ENCODE measurements at places on chromosomes 1 and 21.

DNA sequence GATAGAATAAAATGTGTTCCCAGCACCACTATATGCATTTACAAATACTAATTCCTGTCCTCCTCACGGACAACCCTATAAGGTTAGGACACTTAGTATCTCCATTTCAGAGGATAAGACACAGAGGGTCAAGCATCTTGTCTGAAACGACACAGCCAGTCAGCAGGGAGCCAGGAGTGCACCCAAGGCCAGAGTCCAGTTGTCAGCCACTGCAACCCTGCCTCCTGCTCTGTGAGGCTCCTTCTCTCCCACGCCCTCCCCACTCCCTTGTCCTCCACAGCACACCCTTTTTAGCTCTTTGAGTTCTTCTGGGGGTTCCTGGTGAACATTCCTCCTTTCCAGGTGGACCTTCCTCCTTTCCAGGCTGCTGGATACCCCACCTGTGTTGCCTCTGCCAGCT lies 119.0 kb upstream of the TNR start:
- DNase-seq = no peak

GRCh38 chr1:22646384-22646783 lies 3.0 kb downstream of the C1QC start:
- no peak for DNase-seq

- DNase-seq = no peak
Measured at GRCh38 chr1:156498432-156499193, 2.0 kb downstream of the MEF2D start.

DNA sequence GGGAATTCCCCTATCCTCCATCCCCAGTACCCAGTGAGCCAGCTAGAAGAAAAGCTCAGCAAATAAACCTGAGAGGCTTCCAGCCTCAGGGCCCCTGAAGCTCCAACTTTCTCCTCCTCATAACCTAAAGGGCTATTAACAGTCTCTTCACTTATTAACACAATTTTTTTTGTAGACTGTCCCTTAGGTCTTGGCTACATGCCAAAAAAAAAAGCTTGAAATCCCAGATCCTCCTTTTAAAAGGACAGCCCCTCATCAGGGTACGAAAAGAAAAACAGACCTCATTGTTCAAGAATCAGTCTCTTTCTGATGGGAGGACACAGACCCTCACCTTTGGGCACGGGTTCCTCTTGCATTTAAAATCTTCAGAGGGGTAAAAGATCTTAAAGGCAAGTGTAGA lies 72.8 kb upstream of the CD1D start:
- no peak for DNase-seq

- DNase-seq = no peak
Measured at GRCh38 chr1:145908653-145909052, 1.2 kb downstream of the ITGA10 start.

DNA sequence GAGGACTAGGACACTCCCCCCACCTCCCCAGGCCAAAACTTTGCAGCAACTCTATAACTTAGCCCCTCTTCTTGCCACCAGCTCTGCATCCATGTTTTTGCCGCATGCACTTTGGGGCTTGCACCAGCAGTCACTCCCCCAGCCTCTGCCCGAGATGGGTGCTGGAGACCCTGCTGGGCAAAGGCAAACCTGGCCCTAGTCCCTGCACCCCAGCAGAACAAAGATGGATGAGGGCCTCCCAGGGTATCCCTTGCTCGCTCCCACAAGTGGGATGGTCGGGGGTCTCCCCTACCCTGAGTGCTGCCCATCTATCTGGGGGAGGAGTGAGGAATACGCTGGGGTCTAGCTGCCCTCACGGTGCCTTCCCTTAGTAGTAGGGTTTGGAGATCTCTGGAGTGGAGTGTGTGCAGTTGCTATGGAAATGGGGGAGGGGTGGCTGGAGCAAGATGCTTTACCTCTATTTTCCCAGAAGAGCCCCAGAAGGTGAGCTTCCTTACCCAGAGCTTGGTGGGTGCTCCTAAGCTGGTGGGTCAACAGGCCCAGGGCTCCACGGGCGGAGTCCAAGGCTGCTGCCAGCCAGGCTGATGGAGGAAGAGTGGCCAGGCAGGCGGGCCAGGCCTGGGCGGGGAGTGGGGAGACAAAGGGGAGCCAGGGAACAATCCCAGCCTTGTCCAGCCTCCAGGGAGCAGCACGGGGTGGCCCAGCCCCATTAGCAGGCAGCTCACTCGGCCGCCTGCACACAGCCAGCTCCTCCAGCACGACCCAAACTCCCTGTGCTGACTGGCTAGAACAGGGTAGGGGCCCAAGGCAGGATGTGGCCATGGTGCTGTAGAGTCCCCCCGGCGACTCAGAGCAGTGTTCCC lies at the start of gene PAQR6:
TSS of gene PAQR6 (minus strand) at position 597 of the 863 bp plus-strand sequence. CDS start 1,325 bp downstream, outside the sequence.
- no peak for DNase-seq

DNA sequence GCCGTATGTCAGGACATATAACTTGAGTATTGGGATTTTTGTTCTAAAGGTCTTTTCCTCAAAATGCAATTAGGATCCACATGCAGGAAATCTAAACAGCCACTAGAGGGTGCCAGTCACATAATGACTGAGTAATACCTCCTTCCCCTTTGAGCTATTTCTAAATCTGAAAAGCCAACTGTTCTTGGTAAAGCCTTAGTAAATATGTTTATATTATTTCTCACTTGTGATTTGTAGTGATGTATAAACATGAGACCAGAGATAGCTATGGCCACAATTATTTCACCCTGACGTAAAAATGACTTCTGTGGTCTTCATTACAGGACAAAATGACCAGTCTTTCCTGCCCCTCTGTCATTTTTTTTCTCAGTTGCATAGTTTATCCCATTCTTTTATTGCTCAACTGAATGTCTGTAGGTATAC lies 41.0 kb upstream of the DR1 start:
- peak; percentile 60 for DNase-seq

DNA sequence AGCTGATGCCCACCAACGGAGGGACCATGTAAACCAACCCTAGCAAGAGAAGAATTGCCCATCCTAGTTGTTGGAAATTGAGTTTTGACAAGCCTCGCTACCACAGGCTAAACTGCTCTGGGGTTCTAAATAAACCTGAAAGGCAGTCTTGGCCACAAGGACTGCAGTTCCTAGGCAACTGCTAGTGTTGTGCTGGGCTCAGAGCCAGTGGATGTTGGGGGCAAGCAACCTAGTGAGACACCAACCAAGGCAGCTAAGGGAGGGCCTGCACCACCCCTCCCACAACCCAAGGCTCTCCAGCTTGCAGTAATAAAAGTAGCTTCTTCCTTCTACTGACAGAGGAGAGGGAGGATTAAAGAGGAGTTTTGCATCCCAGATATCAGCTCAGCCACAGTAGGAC lies 102.4 kb upstream of the PKN2 start:
- DNase-seq = no peak

DNA sequence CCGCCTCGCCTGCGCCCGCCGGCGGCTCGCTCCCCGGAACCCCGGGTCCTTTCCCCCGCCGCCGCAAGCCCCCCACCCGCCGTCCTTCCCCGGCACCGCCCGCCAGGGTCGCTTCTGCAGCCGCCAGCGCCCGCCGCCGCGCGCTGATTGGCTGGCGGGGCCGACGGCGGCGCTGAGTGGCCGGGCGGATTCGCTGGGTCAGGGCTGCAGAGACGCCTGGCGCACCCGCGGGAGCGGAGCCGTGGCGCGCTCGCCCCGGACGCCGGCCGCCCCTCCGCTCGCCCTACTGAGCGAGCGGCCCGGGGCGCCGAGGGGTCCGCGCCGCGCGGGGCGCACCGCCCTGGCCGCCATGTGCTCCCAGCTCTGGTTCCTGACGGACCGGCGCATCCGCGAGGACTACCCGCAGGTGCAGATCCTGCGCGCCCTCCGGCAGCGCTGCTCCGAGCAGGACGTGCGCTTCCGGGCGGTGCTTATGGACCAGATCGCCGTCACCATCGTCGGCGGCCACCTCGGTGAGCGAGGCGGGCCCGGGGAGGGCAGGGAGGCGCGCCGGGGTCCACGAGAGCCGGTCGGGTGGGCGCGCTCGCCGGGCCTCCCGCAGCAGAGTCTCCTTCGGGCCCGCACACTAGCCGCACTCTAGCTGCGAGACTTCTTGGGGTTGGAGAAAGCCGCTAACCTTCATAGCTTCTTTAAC lies at the start of gene RIMKLA:
TSS of gene RIMKLA (plus strand) at position 207 of the 694 bp plus-strand sequence. CDS start at position 350, 143 bp downstream.
- peak; percentile 67 for DNase-seq

DNA sequence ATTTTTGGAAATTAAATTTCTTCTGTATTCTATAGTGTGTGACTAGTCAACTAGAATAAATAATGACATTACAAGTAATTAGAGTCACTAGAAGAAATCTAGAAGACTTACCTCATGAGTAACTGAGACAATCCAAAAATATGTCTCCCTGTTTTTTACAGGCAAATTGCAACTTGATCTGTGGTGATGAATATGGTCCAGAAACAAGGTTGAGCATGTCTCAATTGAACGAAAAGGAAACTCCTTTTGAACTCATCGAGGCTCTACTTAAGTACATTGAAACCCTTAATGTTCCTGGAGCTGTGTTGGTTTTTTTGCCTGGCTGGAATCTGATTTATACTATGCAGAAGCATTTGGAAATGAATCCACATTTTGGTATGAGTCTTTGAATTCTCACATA lies 36.7 kb downstream of the DHX9 start:
- DNase-seq = no peak

GRCh38 chr1:56432166-56432971 lies 147.0 kb downstream of the PLPP3 start:
- no peak for DNase-seq

- no peak for DNase-seq
Measured at GRCh38 chr1:18819986-18820790, 39.3 kb downstream of the TAS1R2 start.

GRCh38 chr1:164702216-164702615 lies 143.2 kb downstream of the PBX1 start:
- DNase-seq = no peak

All from activated naive CD4-positive, alpha-beta T cell treated with anti-CD3 and anti-CD28 coated beads, Interleukin-2, amount 10 ng/mL, durations not matched to agents 7 days and 5 days (primary cell).